Sigmoid colon (tissue), 7 donors: ENCODE measurements at places on chromosomes 11 and 22. TPM values are rescaled to one million over a fixed set of nuclear protein-coding genes. Genes with fewer than 3 reads are reported as not detected.

C11orf87 gene
- polyA plus RNA-seq = not detected

DNA sequence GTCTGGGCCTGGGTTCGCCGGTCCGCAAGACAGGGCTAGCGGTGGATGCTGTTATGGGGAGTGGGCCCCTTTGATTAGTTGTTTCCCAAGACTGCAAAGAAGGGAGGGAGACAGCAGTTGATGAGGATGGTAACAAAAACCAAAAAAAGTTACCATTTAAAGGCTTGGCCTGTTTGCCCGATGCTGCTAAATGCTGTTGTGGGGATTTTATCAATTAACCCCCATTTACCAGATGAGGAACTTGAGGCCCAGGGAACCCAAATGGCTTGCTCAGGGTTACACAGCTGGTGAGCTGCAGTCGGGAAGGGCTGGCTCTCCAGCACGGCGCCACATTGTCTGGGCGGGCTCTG lies 3.4 kb downstream of the TRPT1 start:
- DNase-seq = no peak

OR5F1 gene
- not detected for polyA plus RNA-seq

SLC25A18 gene
- 1.2 TPM for polyA plus RNA-seq

ABCC8 gene
- polyA plus RNA-seq = 4.2 TPM

GRCh38 chr11:31640611-31641010 lies 131.0 kb downstream of the ELP4 start:
- no peak for DNase-seq

DNA sequence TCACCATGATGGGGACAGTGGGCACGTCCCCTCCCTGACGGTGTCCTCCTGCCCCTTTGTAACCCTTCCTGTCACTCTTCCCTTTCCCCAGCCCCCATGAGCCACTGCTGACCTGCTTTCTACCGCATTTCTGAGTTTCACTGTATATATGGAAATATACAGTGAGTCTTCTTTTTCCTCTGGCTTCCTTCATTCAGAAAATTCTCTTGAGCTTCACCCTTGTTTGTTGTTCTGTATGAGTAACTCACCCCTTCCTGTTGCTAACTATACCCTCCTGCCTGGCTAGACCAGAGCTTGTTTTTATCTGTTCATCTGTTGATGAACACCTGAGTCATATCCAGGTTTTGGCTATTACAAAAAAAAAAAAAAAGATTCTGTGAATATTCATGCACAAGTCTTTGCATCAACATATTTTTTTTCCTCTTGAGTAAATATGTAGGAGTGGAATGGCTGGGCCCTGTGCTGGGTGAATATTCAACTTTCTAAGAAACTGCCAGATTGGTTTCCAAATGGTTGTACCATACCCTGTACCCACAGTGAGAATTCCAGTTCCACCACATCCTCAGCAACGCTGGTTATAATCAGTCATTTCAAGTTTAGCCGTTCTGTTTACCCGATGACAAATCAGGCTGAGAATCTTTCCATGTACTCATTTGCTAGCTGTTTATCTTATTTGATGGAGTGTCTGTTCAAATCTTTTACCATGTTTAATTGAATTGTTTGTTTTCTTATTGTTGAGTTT lies 62.0 kb downstream of the IGF2 start:
- DNase-seq = no peak

DNA sequence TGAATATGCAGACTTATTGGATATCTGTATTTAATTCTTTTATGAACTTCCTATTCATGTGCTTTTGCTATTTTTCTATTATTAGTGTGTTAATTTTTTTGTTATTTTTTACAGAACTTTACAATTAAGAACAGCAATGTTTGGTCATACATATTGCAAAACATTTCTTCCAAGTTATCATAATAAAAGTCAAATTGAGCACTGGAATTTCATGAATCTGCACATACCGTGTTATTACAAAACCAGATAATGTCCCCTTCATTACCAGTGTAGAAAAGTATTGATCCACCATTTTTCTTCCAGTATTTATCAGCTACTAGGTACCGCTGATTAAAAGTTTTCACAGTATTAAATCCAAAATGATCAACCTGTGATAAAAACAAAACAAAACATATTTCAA lies 40.5 kb downstream of the PRCP start:
- DNase-seq = no peak

PHLDA2 gene
- 37.8 TPM for polyA plus RNA-seq

CYTH4 gene
- polyA plus RNA-seq = 5.1 TPM

DNA sequence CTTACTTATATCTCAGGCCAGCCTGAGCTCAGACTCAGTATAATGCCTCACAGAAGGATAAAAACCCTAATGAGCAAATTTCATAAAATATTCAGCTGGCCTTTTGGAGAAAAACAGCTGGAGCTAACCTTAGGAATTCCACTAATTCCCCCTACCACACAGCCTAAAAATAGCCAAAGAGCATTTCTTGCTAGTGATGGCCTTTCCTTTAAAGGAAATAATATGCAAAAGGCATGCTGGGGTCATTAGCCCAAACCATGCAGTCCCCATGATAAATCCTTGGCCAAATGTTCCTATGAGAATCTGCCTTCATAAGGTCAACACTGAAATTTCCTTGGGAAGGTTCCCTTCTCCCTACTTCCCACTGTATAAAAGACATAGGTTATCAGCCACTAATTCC lies 38.2 kb downstream of the SYTL2 start:
- no peak for DNase-seq

DNA sequence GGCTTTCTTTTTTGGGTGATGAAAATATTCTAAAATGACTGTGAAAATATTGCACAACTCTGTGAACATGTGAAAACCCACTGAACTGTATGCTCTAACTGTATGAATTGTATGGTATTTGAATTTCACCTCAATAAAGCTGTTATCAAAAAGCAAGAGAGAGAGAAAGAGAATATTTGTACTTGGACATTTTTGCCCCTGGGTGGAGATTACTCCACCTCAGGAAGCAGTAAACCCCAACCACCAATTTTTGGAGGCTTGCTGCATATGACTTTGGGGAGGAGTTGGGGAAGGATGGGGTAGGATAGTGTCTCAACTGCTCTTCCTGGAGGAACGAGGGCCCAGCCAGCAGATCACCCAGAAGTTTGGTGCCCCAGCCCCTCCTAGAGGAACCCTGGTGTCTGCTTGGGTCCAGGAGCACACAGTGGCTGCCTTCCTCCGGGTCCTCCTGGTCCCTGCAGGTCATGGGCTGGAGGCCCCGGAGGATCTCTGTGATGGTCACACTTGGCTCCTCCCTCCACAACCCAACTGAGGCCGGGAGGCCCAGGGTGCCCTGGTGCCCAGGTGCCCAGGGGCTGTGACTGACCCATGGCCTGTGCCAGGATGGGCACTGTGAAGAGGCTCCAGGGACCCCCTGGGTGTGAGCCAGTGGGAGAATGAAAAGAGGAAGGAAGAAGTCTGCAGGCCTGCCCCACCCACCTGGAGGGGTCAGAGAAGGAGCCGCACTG lies 15.3 kb upstream of the PICK1 start:
- DNase-seq = no peak

GRCh38 chr11:78112582-78113275 lies 26.7 kb downstream of the ALG8 start:
- DNase-seq = no peak

DNA sequence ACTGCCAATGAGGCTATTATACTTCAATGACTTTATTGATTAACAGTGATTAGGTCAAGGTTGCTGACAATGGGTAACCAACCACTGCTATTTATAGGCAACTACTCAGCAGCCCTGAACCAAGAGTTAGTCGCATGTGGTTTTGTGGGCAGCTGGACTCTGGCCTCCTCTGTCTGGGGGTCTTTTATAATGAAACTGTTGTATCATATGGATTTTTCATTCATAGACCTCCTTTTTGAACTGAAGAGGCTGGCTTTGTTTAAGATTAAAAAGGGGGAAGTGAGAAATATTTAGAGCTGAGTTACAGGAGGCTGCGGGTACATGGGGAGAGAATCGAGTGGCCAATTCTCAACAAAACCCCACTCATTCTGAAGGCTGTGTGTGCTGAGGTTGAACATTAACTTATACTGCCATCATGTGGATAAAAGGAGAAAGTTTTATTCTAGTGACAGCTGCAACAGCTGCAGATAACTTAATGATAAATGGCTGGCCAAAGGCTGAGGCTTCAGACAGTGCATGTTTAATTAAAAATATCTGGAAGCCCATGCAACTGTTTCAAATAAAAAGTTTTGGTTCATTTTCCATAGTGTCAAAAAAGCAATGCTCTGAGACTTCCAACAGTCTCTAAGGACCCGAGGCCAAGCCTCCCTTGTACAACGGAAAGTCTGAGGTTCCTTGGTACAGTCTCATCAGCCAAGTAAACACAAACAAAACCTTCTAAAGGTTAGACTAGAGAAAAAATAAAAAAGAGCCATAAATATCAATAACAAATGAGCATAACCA lies 682.6 kb downstream of the KCNA4 start:
- DNase-seq = no peak

DNA sequence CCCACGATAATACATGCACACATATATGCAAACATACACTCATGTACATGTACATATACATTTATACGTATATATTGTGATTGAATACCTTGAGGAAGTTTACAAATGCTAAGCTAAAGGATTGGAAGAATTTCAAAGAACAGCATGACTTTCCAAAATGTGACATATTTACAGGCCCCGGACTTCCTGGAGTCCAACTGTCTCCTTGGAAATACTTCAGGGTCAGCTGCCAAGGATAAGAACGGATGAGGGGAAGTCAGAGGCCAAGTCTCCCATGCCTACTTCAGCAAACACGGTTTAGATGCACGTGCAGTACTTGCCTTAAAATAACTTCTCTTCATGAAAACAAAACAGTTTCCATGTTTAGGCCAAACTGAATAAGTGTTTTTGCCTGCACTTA lies 213.6 kb downstream of the DYNC2H1 start:
- DNase-seq = no peak

- DNase-seq = no peak
These were observed 68.1 kb downstream of the PDE2A start for GRCh38 chr11:72605973-72606747.

GRCh38 chr11:93540896-93541553 lies 2.2 kb downstream of the SMCO4 start:
- no peak for DNase-seq

TIGD3 gene
- 0.69 TPM for polyA plus RNA-seq

C11orf52 gene
- 17.8 TPM for polyA plus RNA-seq

TRPM5 gene
- not detected for polyA plus RNA-seq

DNA sequence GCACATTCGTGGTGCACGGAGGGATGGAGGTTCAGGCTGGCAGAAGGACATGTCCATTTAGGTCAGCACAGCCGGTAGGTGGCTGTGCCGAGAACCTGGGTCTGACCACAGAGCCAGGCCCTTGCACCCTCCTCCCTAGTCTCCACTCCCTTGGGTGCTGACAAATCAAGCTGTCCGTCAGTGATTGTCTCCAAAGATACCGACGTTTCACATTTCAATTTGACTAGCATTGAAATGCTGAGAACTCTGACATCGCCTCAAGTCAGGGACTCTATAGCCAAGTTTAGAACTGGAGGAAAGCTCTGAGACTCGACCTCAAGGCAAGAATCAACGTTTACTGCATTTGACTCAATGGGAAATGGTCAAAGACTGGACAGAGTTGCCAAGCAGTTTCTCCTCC lies 1321.1 kb downstream of the TBC1D22A start:
- DNase-seq = peak; percentile 27

DNA sequence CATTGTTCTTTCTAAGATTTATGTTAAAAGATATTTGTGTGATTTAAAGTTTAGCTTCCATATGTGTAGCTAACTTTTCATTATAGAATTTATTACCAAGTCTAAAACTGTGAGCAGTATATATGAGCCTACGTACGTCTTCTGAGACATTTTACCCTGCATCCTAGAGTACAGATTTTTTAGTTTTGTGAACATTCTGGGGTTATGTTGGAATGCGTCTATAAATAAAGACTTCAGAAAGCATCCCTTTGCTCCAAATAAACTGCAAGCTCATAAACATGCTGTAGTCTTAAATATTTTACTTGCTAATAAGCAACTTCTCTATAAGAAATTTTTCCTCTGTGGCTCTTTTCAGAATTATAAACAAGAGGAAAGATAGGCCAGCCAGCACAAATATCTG lies 236.5 kb downstream of the DDX10 start:
- DNase-seq = no peak

- DNase-seq = no peak
These were observed 233.0 kb downstream of the FAM76B start for GRCh38 chr11:95556342-95557163.

DNA sequence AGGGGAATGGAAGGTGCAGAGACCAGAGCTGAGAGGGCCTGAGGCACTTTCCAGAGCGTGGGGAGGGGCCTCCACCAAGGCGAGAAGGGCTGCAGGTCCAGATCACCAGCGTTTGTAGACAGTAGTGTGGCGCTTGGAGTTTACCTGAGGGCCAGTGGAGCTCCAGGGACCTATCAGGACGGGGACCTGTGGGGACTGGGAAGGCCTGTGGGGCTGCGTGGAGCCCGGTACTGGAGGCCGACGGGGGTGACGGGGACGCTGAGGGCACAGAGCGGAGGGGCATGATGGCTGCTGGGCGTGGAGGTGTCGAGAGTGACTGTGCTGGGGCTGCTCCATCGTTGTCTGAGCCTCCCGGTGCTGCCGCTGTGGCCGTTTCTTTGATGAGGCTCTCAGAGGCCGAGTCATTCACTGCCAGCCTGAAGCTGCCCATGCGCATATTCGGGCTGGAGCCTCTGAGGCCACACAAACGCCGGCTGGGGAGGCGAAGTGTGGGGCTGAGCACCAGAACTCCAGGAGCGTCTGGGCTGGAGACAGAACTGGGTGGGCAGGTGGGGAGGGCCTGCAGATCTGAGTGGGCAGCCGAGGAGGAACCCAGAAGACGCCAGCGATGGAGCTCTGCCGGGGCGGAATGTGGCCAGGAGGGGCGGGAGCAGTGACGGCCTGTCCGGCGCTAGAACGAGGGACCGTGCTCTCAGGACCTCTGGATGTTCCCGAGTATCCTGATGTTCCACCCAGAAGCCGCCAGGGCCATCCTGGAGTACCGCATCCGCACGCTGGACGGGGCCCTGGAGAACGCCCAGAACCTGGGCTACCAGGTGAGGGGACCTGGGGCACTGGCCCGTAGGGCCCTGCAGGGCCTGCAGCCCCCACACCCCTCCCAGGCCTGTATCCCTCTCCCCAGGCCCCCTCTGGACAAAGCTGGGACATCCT lies 2.6 kb downstream of the PGGHG start:
- peak; percentile 64 for DNase-seq

GTSE1 gene
- polyA plus RNA-seq = 1.8 TPM

GRCh38 chr11:57771365-57771764 lies 9.8 kb downstream of the CTNND1 start:
- no peak for DNase-seq
